ENCODE measurements at places on chromosomes 3 and 15.

GRCh38 chr15:61275901-61276300 lies 46.8 kb upstream of the RORA start:
- DNase-seq: no peak

GRCh38 chr3:16488637-16489036 lies 24.9 kb downstream of the RFTN1 start:
- no peak for DNase-seq

DNA sequence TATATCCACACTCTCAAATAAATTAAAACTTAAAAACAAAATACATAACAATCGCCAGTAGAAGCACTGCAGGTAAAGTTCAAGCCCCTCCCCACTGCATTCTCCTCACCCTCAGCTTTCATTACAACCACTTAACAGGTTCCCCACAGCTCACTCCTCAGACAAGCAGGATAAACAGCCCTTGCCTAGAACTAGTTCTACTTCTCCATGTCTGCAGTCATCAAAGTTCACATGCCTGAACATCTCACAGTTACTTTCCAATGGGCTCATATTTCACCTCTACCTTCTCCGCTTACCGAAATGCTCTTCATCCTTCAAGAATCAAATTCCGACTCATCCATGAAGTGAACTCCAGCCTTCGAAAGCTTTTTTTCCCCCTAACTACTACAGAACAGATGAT lies 4.1 kb downstream of the YEATS2 start:
- no peak for DNase-seq

GRCh38 chr3:5096336-5097008 lies 25.6 kb upstream of the ARL8B start:
- no peak for DNase-seq

DNA sequence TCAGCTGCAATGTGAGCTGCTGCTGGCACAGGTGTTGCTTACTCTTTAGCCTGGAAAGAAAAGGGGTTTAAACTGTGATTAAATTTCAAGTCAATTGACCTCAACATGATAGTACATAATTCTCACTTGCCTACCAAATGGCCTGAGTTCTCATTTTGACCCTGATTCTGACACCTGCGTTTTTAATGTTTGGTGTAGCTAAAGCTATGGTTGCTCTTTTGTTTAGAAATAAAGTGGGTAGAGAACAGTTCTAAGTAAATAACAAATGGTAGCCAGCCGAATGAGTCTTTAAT lies 100.8 kb upstream of the SOX2 start:
- DNase-seq: no peak

- DNase-seq: peak; percentile 70
These were observed 681 bp downstream of the CTDSPL start for GRCh38 chr3:37862219-37862902.

DNA sequence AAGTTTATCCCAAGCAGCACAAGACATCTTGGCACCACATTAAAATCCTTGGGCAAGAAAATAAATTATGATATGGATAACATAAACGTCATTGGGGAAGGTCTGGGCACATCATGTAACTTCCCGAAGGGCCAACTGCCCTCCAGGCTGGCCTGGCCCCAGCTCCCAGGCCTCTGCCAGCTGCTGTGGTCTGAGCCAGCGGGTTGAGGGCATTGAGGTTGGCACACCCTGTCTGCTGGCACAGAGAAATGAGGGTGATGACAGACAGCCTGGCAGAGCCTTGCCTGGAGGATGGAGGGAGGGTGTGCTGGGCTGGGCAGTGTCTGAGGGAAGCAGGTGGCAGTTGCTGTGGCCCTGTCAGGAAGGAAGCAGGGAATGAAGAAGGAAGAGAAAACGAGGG lies 3.3 kb upstream of the RBSN start:
- DNase-seq: peak; percentile 52

- no peak for DNase-seq
These were observed 705.7 kb upstream of the NR2F2 start for GRCh38 chr15:95624616-95625361.

GRCh38 chr3:122435950-122436349 lies 20.1 kb upstream of the WDR5B start:
- no peak for DNase-seq

- no peak for DNase-seq
These were observed 169.5 kb upstream of the CNTN6 start for GRCh38 chr3:923161-923910.

DNA sequence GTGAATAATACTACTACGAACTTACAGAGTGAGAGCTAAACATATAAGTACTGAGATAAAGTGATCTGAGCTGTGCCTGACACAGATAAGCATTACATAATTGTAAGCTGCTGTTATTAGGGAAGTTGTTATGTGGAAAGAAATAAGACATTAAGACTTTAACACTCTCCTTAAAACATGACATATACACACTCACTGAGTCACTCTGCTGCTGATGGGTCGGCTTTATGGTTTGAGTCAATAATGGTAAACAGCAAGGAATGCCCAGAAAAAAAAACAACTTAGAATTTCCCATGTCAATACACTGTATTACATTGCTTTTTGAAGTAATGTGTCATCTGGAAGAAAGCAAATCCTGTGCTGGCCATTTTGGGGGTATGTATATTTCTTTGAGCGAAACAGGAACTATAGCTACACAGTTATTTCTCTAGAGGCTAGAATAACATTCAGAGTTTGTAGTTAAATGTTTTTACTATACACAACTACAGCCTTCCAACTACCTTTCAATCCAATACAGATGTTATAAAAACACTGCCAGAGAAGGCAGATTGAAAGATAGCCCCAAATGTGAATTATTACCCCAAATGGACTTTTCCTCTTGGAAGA lies 22.8 kb upstream of the SPRED1 start:
- DNase-seq: no peak

DNA sequence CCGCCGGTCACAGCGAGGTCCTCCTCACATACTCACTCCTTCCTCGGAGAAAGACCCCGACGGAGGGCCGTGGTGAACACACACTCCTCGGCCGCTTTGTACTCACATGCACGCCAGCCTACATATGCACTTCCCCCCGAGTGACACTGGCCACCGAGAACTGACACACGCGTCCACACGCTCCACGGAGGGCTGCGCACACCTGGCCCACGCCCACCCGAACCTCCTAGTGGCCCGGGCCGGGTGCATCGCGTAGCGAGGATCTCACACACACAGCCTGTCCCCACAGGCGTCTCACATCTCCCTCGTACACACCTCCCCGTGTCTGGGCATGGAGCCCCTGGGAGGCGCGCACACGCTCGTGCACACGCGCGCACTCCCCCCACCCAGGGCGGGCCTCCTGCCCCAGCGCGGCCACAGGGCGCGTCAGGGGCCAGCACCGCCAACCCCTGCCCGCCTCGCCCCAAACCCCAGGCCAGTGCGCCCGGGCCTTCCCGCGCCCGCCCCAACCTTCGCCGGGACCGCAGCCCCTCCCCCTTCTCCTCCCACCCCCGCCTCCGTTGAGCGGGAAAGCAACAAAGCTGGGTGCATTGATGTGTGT lies 411 bp upstream of the C3orf70 start:
- DNase-seq: peak; percentile 67

DNA sequence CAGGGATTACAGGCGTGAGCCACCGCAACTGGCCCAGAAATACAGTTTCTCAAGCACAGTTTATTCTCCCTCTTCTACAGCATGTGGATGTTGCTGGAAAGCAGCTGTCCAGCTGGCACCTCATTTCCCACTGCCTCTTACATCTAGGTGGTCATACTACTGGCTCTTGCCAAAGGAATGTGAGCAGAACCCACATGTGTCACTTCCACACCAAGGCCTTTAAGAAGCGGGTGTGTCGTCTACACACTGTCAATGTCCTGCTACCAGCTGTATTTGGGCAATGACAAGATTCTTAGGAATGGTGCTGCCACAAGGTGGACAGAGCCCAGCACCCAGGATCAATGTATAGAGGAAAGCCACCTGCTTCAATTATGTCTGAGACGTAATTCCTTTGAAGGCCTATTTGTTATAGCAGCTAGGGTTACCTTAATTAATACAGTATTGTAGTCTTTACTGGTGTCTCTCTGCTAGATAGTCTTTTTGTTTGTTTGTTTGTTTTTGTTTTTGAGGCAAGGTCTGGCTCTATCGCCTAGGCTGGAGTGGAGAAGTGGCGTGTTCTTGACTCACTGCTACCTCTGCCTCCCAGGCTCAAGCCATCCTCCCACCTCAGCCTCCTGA lies 15.1 kb upstream of the RAB7A start:
- no peak for DNase-seq

DNA sequence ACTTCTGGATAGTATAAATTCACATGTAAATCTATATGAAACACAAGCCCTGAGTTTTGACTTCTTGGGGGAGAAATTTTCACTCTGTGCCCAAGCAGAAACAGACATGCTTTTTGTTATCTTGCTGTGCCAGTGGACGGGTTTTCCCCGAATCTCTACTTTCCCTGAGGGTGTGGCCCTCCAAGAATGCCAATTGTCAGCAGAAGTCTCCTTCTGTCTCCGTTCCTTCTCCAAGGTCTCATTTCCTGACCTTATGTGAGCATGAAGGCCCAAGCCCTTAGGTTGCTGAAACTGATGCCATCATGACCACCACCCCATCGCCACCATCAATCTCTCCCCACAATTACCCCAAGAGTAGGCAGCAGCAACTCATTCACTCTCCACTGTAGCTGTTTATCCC lies 253.8 kb downstream of the XXYLT1 start:
- DNase-seq: no peak

DNA sequence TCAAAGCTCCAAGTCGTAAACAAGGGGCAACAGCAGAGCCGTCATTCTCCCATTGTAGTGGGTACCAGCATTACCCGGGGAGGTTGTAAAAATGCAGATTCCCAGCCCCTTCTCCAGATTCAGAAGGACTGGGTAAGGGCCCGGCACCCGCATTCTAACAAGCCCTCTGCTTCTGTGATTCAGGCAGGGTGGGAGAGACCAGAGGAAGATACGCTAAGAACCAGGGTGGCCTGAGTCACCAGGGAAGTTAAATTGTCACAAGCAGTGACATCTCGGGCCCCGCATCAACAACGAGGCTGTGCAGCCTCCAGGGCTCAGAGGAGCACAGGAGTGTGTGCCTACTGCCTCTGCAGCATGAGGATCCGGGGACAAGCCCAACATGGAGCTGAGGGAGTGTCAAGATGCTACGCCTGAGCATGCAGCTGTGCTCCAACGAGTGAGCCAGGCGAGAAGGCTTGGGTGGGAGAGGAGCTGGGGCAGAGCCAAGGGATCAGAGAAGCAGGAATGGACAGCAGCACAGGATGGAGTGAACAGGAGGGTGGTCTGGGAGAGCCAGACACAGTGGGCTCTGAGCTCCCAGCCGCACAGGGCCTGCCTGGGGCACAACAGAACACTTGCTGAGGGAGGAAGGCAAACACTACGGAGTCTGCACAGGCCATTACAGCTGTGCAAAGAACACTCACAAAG lies 68.5 kb downstream of the CPN2 start:
- peak; percentile 64 for DNase-seq

- DNase-seq: no peak
These were observed 491.1 kb downstream of the FHIT start for GRCh38 chr3:60760145-60760544.

DNA sequence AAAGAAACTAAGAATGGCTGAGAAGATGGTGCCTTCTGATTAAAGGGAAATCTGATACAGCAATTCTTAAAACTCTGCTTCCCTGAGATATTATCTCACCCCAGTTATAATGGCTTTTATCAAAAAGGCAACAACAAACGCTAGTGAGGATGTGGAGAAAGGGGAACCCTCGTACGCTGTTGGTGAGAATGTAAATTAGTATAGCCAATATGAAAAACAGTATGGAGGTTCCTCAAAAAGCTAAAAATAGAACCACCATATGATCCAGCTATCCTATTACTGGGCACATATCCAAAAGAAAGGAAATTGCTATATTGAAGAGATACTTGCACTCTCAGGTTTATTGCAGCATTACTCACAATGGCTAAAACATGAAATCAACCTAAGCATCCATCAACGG lies 65.1 kb downstream of the GOLIM4 start:
- no peak for DNase-seq

- DNase-seq: no peak
These were observed 10.6 kb upstream of the TGM5 start for GRCh38 chr15:43277231-43277823.

- DNase-seq: no peak
These were observed 10.9 kb downstream of the GPD1L start for GRCh38 chr3:32117320-32117719.

DNA sequence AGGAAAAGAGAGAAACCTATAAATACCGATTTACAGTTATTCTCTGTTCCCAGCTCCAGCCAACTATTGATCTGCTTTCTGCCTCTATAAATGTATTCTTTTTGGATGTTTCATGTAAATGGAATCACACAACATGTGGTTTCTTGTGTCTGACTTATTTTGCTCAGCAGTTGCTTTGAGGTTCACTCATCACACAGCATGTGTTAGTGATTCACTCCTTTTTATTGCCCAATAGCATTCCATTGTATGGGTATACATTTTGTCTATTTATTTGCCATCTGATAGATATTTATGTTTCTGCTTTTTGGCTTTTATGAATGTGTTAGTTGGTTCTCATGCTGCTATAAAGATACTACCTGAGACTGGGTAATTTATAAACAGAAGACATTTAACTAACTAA lies 23.6 kb downstream of the CCR1 start:
- DNase-seq: no peak

- no peak for DNase-seq
These were observed 45.8 kb downstream of the PARP15 start for GRCh38 chr3:122623031-122623829.

DNA sequence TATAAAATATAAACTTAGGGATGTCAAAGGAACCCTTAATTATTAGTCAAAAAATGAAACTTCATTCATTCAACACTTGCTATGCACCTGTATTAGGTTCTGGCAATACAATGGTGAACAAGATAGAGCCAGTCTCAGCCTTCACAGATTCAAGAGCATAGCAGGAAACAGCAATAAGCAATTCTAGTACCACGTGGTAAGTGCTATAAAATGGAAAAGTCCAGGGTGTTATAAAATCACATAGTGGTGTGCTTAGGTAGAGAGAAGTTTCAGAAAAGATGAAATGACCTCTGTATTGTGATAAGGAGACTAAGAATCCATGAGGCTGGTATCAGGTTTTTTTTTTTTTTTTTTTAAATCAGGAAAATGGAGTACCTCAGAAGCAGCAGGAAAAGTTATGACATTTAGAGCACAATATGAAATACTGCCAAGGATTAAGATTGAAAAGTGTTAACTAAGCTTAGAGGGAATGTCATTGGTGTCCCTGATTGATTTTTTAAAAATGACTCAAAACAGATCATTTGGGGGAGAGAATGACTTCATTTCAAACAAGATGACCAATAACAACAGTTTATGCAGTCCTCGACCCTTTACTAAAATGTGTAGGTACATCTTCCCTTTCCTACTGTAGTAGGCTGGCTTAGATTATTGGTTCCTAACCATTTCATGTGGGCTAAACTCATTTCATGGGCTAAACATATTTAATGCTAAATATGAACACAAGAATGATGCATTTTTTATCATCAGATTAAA lies 5.0 kb downstream of the TOMM70 start:
- DNase-seq: no peak

DNA sequence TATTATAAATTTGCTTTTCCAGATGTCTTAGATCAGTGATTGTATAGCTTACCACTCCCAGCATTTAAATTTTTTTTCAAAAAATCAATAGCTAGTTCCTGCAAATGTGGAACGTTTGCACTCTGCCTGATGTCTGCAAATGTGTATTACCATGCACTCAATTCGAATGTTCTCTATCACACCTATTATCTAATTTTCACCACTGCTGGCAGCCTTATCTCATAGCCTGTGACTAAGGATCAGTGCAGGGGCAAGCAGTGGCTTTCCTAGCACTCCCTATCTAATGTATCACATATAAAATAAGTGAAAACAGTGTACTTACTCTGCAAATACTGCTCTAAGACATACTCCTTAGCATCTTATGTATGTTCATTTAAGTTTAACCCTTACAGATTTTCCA lies 196.3 kb upstream of the PLSCR5 start:
- DNase-seq: no peak

- no peak for DNase-seq
These were observed 393.7 kb downstream of the FEZF2 start for GRCh38 chr3:61979638-61980037.

Measured in right forelimb (tissue), 1 donor.